ENCODE measurements at places on chromosomes 2 and 18. TPM values are rescaled to one million over a fixed set of nuclear protein-coding genes. Genes with fewer than 3 reads are reported as not detected.

Gene DNAH6
- total RNA-seq = 0.06 TPM

Gene ANKRD30B
- total RNA-seq = not detected

Gene CNTNAP5
- not detected for total RNA-seq

DNA sequence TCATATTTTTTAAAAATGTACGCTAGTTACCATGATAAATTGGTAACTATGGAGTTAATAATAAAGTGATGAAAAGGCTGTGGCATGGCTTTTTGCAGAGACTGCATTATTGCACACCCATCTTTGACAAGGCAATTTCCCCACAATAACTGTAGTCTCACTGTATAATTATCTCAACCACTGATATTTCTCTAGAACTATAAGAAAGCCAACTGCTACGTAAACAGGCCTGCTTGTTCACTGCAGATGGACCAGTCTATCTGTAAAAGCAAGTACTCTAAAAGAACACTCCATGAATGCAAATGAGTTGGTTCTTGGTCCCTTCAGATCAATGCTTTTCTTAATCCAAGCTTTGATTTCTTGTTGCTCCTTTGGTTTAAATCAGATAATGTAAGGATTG, 218.7 kb downstream of the RBM43 start:
- DNase-seq = no peak
- H3K36me3 ChIP-seq = no peaks in the 10 kb centered on the region
- no peaks in the 10 kb centered on the region for H3K27me3 ChIP-seq
- H3K27ac ChIP-seq = no peak overlapping the region

DNA sequence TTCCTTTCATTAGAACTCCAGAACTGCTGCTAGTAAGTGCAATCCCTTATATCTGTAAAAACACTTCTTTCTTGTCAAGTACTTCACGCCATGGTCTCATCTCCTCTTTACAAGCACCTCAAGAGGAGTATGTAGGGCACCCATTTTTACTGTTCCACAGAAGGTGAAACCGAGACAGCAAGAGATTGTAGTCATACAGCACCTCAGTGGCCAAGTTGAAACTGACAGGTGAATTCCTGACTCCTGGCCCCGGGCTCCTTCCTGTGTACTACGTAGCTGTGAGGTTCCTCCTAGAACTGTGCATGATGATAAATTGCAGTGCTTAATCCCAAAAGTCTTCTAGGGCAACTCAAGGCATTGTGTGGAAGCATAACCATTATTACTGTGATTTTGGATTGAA, 131.5 kb upstream of the MEIS1 start:
- no peaks in the 10 kb centered on the region for H3K27me3 ChIP-seq
- DNase-seq = no peak
- peaks cover 8% of the 10 kb centered on the region for H3K4me1 ChIP-seq
